ENCODE measurements at places on chromosomes 13 and 19. TPM values are rescaled to one million over a fixed set of nuclear protein-coding genes. Genes with fewer than 3 reads are reported as not detected.

GRCh38 chr13:26325876-26326275, 71.9 kb downstream of the CDK8 start:
- no peak for DNase-seq

GRCh38 chr13:40672765-40673397, 6.4 kb upstream of the FOXO1 start:
- DNase-seq, result no peak

- no peak for DNase-seq
Observed at GRCh38 chr19:48633148-48634035, 3.8 kb downstream of the DBP start.

DNA sequence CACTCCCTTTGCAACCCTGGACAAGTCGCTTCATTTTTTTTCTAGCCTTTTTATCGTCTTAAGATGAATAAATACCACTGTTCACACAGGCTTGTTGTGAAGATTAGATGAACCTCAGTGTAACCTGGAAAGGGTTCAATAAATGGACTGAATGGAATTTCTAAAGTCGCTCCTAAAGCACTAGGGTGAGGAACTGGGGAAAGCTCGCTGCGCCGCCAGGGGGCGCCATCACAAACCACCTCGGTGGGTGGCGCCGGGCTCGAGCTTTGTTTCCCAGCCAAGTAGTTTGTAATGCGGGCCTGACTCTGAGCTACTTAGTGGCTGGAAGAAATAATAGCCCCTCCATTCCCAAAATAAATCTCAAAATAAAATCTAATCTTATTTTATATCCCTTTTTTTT, 2.2 kb upstream of the CEACAM6 start:
- DNase-seq, result peak; percentile 51

- DNase-seq, result peak; percentile 64
Observed at GRCh38 chr19:17405250-17406045, at the start of gene BST2. Gene BST2 (minus strand): TSS chr19:17405630. CDS start chr19:17405575, 55 bp downstream.

DNA sequence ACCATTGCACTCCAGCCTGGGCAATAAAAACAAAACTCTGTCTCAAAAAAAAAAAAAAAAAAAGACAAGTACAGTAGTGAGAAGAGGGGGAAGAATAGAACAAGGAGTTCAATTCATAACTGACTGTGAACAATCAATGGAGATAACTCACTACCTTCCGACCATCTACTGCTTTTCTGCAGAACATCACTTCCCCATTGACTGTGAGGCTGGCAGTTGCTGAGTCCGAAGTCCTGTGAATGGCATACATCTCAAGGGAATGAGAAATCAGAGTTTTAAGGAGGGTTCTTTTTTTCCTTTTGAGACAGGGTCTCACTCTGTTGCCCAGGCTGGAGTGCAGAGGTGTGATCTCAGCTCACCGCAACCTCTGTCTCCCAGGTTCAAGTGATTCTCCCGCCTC, 11.2 kb downstream of the ZNF565 start:
- no peak for DNase-seq

GRCh38 chr13:48507021-48507420, 25.9 kb downstream of the RCBTB2 start:
- no peak for DNase-seq

- no peak for DNase-seq
Observed at GRCh38 chr13:99218545-99218944, 17.9 kb downstream of the UBAC2 start.

Gene CCL25
- total RNA-seq, result not detected

Gene SULT2A1
- total RNA-seq, result not detected

Gene ZNF606
- 0.07 TPM for total RNA-seq

Data from A172 (cell line).